Right ventricle myocardium inferior (tissue), 1 donor: ENCODE measurements at places on chromosomes 1 and 21. TPM values are rescaled to one million over a fixed set of nuclear protein-coding genes. Genes with fewer than 3 reads are reported as not detected.

DNA sequence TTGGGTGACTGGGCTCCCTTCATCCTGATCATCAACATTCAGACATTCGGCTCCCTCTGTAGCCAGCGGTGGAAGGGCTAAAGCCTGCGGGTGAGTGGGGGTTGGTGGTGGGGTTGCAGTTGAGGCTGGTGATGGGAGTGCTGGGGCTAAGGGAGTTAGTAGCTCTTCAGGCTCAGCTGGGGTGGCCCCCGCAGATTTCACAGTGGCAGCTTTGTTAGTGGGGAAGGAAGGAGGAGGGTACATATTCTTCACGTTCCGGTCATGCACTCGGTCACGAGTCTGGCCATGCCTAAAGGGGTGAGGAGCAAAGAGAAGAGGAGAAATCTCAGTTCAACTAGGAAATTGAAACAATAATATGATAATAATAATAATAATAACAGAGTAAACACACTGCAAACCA lies 6.8 kb downstream of the PSMB4 start:
- DNase-seq: no peak

DNA sequence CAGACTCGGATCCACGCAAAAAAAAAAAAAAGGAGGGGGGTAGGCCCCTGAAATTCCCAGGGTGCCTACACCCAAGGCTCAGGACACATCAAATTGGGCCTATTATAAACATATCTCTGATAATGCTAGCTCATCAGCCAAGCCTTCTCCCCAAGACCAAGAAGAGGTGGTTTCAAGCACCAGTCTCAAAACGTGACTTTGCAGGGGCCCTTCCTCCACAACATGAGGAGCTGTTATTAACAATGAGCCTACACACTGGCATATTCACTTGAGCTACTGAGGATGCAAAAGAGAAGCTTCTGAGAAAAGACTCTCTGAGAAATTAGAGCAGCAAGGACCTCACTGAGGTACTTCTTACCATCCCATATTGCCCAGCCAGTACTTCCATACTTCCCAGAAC lies 32.7 kb downstream of the ERI3 start:
- DNase-seq: no peak

- no peak for DNase-seq
Observed at GRCh38 chr1:15277447-15277838, 30.4 kb downstream of the FHAD1 start.

DNA sequence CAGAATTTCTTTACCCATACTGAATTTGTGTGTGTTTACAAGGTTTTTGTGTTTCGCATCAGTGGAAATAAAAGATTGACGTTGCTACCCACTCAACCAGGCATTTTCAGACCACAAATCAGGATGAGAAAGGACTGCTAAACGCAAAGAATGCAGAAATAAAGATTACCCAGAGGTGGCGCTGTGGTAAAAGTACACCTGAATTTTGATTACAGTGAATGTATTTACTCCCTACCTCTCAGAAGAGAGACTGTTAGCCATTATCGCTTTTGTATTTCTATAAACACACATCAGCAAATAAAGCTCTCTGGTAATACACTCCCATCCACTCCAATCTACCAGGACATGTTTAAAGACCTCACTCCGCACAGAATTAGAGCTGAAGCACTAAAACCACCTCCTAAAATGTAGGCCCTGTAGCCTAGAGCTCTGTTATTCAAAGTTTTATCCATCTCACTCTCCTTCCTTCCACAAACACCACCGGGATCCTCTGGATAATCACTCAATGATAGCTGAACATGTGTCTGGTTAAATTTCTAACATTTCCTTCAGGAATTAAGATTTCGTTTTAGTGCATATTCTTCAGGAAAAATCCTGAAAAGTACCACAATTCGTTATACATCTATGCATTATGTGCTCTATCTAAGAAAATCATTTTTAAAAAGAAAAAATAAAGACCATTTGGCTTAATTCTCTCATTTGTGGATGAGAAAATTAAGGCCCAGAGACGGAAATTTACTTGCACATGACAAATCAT lies 2.5 kb upstream of the LMO4 start:
- no peak for DNase-seq

GRCh38 chr1:180215856-180216625 lies 14.0 kb upstream of the LHX4 start:
- DNase-seq: no peak

Gene CATSPERE
- 0.54 TPM for total RNA-seq

DNA sequence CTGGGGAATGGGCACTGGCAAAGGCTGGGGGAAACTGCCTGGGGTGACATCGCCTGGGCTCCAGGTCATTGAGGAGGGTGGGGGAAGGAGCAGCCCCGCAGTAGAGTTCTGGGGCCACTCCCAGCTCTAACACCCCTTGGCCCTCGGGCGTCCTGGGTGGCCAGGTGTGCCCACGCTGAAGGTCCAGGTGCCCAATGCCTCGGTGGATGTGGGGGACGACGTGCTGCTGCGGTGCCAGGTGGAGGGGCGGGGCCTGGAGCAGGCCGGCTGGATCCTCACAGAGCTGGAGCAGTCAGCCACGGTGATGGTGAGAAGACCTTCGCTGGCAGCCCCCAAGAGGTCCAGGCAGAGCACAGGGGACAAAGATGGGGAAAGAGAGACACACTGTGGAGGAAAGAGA lies 7.7 kb downstream of the NTRK1 start:
- DNase-seq: peak; percentile 57

Gene OPRD1
- total RNA-seq: not detected

- DNase-seq: no peak
Observed at GRCh38 chr1:211420845-211421454, 71.0 kb downstream of the RD3 start.

Gene ZNF695
- not detected for total RNA-seq

Gene RNF186
- not detected for total RNA-seq

- no peak for DNase-seq
Observed at GRCh38 chr1:233135833-233136232, 159.7 kb downstream of the PCNX2 start.

DNA sequence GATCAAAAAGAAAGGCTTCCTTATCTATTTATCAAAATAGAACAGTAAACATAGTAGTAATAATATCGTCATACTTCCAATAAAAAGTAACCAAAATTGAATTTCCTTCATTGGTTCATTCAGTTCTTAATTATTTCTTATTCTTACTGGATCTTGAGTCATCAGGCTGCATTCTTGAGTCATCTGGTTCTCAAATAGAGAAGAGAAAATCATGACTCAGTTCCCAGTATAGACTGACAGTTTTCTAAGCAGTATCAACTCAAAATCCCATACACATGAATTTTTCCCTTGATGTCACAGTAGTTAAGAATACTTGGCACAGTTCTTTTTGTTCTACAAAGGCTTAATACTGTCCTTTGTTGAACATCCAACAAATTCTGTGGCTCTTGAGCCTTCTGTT lies 626.9 kb upstream of the ADGRL4 start:
- no peak for DNase-seq

DNA sequence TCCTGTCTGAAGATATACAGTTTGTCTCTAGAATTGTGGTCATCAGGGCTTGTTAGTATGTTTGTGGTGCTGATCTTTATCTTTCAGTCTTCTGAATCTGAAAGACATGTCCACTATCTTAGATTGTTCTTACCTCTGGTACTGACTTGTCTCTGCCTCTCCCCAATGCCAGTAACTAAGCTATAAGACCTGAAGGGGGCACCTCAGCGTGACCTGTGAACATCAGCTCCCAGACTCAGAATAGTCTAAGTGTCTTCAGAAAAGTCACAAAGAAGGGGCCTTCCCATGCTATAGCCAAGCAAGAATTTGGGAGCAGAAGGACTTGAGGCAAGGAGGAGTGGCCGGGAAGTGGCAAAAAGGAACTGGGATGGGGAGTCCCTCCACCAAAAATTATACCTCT lies 178.1 kb downstream of the NTNG1 start:
- no peak for DNase-seq

Gene SPRR3
- total RNA-seq: not detected

DNA sequence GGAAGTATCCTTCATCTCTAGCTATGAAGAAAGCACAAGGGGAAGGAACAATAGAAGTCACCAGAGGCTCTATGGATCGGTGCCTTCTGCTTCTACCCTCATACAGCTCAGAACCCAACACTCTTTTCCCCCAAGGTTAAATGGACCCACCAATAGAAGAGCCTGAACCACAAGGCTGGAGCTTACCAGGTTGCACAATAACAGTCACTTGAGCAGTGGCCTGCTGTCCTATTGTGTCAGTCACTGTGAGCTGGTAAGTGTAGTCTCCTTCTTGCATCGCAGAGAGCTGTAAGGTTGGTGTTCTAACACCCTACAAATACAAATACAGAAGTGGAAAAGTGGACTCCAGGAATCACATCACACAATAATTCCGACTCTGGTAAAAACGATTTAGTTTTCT lies 103.0 kb downstream of the KIAA0319L start:
- no peak for DNase-seq

Gene GBP5
- 0.68 TPM for total RNA-seq

DNA sequence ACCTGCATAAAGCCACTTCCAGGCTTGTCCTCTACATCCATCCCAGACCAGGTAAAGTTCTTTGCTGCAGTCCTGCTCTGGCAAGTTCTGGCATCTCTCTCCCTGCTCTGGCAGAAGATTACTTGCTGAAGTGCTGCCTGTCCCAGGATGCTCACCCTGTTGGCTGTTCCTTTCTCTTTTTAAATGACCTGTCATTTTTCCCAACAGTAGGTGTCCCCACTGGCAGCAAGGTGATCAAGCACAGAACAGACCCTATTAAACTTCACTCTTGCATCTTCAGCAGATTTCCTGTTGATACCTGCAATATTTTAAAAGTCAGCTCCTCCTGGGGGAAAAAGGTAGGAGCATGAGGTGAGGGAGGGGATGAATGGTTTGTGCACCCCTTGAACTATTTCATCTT lies 332.6 kb downstream of the PBX1 start:
- DNase-seq: no peak

GRCh38 chr1:12173631-12174121 lies 6.9 kb downstream of the TNFRSF1B start:
- peak; percentile 86 for DNase-seq

Gene INTS3
- total RNA-seq: 33.0 TPM

DNA sequence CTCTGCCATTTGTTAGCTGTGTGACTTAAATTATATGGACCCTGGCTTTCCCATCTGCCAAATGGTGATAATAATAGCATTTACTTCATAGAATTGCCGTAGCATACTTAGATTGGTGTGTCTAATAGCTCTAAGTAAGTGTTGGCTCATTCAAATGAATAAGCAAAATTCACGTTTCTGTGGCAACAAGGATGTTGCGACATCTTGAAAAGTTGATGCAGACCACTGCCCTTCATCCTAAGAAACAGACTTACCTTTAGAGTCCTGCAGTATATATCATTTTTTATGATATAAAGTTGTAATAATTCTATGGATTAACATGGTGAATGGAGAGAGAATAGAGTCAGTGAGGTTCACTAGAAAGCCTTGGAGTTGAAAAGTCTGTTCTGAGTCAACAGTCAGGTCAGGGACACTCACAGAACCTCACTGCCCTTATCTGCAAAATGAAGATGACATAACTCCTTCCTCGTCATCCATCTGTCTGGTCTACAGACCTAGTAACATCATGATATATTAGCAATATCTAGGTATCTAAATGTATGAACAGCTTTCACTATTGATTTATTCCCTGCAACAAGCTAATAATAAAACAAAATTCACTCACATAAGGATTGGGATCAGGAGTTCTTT lies 167.3 kb upstream of the C8B start:
- no peak for DNase-seq

Gene SV2A
- 0.51 TPM for total RNA-seq

Gene ZBED6
- total RNA-seq: 13.0 TPM

Gene S100A8
- total RNA-seq: 79.9 TPM

GRCh38 chr1:213698092-213698702 lies 289.6 kb upstream of the PROX1 start:
- DNase-seq: no peak

Gene KIF21B
- total RNA-seq: 0.43 TPM

GRCh38 chr1:211484755-211485479 lies 7.0 kb downstream of the RD3 start:
- no peak for DNase-seq

Gene C1orf74
- 1.8 TPM for total RNA-seq

Gene UBL4B
- not detected for total RNA-seq

- DNase-seq: no peak
Observed at GRCh38 chr1:108882837-108883236, 6.1 kb downstream of the GPSM2 start.

DNA sequence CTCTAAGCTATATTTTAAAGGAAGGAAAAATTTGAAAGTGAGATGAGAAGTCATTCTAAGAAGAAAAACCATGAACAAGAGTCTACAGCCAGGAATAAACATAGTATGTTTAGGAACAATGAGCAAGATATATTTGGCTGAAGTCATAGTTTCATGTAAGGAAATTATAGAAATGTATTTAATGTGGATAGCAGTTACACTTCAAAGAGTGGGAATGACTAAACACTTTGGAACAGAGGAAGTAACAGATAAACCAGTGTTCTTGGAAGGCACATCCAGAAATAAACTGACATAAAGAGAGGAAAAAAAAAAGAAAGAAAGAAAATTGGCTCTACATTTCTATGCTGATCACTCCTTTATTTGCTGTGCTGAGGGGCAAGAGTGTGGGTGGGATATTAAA lies 18.0 kb downstream of the C8A start:
- no peak for DNase-seq

GRCh38 chr1:82266351-82266750 lies 465.6 kb downstream of the ADGRL2 start:
- no peak for DNase-seq

- no peak for DNase-seq
Observed at GRCh38 chr1:186615332-186615731, 64.9 kb downstream of the PTGS2 start.

- no peak for DNase-seq
Observed at GRCh38 chr1:24846671-24847070, 83.4 kb downstream of the RUNX3 start.

- no peak for DNase-seq
Observed at GRCh38 chr21:22363504-22363903, 1365.3 kb downstream of the NCAM2 start.

DNA sequence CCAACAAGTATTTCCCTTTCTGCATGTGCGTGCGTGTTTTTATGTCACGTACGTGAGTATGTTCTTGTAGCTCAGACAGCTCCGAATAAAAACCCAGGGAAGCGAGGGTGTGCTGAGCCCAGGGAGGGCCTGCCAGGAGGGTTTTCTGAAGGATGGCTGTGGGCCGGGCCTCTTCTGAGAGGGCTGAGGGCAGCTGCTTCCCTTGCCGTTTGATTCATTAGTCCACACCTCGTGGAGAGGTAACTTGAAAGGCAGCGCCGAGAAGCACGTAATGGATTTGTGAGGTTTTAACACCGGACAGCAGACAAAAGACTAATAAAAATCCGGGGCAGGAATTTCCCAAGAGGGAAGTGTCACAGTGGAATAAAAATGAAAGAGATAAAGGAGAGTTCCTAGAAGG lies 29.5 kb downstream of the CD247 start:
- DNase-seq: no peak

Gene SCMH1
- total RNA-seq: 41.1 TPM

DNA sequence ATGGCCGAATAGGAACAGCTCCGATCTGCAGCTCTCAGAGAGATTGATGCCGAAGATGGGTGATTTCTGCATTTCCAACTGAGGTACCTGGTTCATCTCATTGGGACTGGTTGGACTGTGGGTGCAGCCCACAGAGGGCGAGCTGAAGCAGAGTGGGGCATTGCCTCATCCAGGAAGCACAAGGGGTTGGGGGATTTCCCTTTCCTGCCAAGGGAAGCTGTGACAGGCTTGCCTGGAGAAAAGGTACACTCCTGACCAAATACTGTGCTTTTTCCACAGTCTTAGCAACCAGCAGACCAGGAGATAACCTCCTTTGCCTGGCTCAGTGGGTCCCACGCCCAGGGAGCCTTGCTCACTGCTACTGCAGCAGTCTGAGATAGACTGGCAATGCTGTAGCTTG lies 66.9 kb downstream of the HSD3B1 start:
- DNase-seq: no peak
